Stimulated activated CD8-positive, alpha-beta memory T cell treated with anti-CD3 and anti-CD28 coated beads, Interleukin-4, amount 100 ng/mL, for 48 hours (primary cell): ENCODE measurements at places on chromosomes 1 and 21.
A peak's percentile ranks its signal among the peaks of the same experiment; 100 is the strongest.

GRCh38 chr21:25569084-25569483, 38.2 kb downstream of the MRPL39 start:
- DNase-seq, result no peak

DNA sequence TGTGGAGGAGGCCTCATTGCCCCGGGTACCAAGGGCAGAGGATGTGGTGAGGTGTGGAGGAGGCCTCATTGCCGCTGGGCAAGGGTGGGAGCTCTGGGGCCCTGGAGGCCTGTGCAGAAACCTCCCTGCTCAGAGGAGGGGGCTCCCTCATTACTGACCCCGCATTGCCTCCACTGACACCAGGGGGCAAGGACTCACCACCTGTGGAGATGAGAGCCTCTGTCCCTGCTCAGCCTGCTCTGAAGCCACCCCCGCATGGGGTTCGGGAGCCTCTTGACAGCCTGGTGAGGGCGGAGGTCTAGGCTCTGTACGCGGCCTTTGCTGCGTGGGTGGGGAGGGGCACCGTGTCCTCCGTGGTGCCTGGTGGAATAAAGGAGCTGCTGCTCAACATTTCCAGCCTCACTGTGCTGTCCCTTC, 95.0 kb upstream of the COL6A1 start:
- peak; percentile 43 for DNase-seq

GRCh38 chr1:203720242-203720641, 44.7 kb upstream of the LAX1 start:
- no peak for DNase-seq

DNA sequence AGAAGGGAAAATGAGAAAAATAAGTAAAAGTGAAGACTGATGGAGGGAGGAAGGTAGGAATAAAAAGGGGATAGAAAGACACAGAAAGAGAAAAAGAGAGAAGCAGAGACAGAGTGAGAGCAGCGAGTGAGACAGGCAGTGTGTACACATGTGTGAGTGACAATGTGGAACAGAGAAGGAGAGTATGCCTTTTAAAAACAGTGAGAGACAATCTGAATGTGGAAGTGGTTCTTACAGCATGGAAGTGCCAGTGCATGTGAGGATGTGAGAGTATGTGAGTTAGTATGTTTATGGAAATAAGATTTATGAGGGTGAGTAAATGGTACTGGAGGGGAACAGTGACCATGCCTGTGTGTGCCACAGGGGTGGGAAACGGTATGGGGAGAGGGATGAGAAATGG, 1.2 kb downstream of the NEGR1 start:
- no peak for DNase-seq

- peak; percentile 47 for DNase-seq
Measured at GRCh38 chr1:28249013-28249865, 10.1 kb upstream of the SESN2 start.

- no peak for DNase-seq
Measured at GRCh38 chr1:21118167-21118566, 58.5 kb downstream of the EIF4G3 start.

DNA sequence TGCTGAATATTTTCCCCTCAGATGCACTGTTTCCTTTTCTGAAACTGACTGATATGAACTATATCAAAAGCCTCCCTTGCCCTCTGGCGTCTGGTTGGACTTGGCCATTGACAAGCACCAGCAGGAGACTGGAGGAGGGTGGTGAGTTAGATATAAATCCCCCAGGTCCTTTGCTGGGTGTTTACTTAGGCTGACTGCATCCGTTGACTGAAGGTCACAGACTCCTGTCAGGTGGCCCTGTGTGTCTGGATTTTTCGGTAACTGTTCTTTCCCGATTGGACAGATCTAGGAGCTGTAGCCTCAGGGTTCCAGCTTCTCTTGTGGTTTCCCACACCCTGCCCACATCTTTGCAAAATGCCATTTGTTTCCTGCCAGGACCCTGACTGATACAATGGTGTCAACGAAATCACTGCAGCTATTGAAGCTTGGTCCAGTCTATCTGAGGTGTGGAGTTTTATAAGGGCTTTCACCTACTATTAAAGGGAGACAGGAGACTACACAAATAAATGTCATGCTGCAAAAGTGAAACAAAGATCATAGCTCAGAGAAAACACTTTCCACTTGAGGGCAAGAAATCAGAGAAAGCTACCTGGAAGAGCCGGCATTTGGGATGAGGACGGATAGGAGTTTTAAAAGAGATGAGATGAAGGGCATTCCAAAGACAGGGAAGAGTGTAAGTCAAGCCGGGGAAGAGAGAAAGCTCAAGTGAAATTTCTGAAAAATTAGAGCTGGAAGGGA, 1.5 kb upstream of the MAGI3 start:
- no peak for DNase-seq
